CD4-positive, alpha-beta T cell treated with Interleukin-15 for 1 hour (primary cell): ENCODE measurements at places on chromosomes 4 and X.

GRCh38 chr4:7156761-7157488, 35.4 kb upstream of the SORCS2 start:
- DNase-seq, result no peak

- DNase-seq, result no peak
Measured at GRCh38 chrX:64230123-64230970, at the start of gene ASB12. Gene ASB12 (minus strand): TSS chrX:64230607. CDS start chrX:64225650, 4,957 bp downstream.

DNA sequence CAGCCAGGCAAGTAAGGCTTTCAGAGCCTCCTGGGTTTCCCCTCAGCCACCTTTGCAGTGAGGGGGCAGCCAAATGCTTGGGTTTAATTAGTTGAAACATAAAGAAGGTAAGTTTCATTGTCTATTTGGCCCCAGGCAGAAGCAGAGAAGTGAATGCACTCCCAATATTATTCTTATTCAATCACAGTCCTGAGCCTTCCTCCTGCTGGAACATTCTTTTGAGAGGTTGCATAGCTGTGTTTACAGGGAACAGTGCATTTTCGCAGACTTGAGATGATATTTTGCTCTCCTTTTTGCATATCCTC, 13.9 kb downstream of the SLC2A9 start:
- no peak for DNase-seq

DNA sequence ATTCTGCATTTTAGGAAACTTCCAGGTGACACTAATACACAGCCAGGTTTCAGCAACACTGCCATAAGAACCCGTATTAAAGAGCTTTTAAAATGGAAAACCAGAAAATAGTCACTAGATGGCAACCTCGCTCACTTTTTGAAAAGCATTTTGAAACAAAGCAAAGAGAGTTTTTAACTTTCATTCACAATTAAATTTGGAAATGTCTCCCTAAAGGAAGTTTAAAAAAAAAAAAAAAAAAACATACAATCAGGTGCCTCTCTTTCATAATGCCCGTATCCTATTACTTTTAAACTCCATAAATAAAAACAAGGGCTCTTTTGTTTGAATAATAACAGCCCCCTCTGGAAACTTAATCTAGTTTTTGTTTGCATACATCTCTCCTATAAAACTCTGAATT, 20.3 kb downstream of the MEPE start:
- no peak for DNase-seq

DNA sequence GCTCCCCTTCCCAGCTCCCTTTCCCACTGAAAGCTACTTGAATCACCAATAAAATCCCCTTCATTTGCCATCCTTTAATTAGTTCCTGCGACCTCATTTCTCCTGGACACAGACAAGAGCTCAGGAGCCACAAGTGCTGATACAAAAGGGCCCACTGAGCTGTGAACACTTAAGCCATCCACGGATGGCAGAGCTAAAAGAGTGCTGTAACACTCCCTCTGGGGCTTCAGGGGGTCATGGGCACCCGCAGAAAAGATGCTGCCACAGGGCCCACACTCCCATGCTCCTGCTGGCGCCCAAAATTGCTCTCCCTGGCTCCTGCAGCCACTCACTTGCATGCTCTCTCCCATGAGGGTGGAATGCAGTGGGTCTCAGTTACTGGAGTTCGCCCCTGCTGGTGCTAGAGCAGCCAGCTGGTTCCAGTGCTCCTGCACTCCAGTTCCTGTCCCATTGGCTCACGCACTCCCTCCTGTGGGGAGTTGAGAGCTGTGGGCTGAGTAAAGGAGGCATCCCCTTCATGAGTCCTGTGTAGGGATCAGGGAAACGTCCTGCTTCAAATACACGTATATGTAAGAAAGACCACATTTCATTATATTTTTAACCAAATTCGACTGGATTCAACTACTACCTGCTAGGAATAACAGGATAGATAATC, 1291.0 kb downstream of the ARAP2 start:
- no peak for DNase-seq

GRCh38 chrX:47209508-47210238, 8.8 kb upstream of the CDK16 start:
- no peak for DNase-seq

DNA sequence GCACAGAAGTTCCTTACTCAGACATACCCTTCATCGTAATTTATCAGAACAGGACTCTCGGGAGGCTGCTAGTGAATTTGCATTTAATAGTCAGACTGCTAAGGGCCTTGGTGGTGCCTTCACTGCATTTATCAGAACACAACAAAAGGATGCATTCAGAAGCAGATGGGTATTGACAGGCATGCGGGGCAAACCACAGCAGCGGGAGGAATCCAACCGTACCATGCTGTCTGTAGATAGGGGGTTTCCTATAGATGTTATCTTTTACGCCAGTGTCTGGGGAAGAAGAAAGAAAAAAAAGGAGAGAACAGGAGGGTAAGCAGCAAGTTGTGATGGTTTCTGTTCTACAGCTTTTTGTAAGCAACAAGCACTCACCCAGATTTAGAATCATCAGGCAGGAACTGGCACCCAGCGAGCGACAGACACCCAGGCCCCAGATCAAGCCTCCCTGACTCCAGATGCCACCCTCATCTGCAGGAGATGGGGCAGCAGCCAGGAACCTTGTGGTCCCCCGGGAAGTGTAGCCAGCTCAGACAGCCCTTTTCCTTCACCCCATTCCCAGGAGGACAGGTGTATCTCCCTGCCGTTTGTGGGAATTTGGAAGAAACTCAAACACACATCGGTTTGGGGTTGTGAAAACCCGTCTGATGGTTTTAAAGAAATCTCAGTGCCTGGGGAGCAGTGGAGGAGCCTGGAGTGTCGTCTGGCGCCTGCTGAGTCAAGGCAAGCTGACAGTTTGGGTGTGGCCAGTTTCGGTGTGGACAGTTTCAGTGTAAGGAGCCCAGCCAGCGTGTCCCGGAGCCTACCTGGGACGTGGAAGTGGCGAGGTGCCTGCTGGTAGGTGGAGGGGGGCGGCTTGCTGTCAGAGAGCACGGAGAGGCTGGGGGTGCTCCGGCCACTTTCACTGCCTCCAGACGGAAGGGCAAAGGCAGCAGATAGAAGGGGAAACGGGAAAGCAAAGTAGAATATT, 80.0 kb upstream of the AFAP1 start:
- DNase-seq, result no peak

GRCh38 chrX:138859421-138859820, 147.9 kb upstream of the FGF13 start:
- no peak for DNase-seq

DNA sequence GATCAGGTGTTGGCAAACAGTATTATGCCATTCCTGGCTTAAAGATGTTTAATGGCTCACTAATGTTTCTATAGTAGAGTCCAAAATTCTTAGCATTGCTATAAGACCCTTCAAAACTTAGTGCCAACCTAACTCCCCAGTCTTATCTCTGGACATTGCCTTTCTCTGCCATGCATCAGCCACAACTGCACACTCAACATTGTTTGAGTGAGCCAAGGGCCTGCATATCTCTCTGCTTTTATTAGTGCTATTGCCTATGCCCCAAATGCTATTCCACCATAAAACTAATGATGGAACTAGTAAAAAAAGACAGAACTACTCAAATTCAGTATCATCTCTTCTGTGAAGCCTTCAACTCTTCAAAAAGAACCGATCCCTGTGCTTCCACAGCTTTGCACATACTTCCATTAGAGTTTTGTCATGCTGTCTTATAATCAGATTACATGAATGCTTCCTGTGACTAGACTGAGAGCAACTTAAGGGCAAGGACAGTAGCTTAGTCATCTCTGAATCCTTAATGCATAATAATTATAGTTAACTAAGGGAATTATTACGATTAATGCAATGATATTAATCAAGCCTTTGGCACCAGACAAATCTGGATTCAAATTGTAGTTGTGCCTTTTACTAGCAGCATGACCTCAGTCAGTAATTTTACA, 53.7 kb downstream of the CHM start:
- no peak for DNase-seq

DNA sequence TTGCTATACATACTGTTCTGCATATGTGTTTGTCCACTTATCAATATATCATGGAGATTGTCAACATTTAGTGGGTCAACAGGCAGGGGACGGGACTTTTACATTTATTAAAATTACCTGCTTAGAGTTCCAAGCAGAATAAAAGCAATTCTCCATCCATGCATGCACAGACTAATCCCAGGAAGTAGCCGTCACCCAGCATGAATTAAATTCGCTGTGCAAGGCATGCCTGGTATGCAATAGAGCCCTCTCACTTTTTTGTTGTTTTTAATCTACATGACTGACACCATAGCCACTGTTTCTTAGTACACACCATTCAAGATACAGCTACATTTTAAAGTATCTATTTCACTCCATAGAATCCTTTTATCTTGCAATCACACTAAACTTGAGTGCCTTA, 108.9 kb downstream of the USP46 start:
- no peak for DNase-seq

- DNase-seq, result no peak
Measured at GRCh38 chr4:45841791-45842190, 282.1 kb downstream of the GABRG1 start.

GRCh38 chrX:39519566-39520301, 578.0 kb downstream of the BCOR start:
- DNase-seq, result no peak

GRCh38 chrX:108412783-108413182, 25.4 kb downstream of the COL4A6 start:
- no peak for DNase-seq

- no peak for DNase-seq
Measured at GRCh38 chr4:122650148-122650547, 29.3 kb upstream of the IL21 start.

DNA sequence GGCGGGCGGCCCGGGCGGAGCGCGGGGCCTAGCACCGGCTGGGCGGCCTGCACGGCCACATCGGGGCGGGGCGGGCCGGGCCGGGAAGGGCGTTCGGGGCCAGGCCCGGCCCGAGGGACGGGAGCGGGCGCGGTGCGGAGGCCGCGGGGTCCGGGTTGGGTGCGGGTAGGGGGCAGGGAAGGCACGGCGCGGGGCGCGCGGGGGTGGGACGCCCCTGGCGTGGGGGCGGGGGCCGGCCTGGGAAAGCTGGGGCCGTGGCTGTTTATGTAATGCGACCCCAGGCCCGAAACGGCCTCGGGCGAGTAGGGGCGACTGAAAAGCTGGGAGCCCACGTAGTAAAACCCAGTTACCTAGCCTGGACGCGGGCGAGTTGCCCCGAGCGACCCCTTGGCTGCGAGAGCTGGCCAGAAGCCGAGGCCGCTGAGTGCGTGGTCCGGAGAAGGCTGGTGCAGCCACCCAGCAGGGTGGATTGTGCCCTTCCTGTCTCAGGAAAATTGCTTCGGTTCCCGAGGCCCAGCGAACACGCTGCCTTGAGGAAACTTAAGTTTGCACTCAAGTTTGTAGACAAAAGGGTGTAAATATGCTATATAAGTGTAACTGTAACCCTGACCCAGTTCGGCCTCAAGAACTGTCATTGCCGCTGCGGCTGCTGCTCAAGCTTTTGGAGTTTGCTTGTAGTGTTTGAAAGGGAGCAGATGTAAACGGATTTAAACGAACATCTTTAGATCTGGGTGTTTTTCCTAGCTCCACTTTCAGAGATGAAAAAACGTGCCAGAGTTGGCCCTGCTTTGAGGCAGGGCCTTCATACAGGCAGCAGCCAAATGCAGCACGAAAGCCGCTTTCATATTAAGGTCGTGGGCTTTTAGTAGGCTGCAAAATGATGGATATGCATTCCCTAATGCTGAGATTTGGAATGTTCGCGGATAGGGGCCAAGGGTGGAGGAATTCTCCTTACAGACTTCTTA, 674 bp downstream of the SEC24B start:
- DNase-seq, result no peak

- no peak for DNase-seq
Measured at GRCh38 chrX:77935886-77936285, 25.4 kb downstream of the ATP7A start.

GRCh38 chrX:44785652-44786051, 58.2 kb upstream of the DUSP21 start:
- DNase-seq, result no peak

DNA sequence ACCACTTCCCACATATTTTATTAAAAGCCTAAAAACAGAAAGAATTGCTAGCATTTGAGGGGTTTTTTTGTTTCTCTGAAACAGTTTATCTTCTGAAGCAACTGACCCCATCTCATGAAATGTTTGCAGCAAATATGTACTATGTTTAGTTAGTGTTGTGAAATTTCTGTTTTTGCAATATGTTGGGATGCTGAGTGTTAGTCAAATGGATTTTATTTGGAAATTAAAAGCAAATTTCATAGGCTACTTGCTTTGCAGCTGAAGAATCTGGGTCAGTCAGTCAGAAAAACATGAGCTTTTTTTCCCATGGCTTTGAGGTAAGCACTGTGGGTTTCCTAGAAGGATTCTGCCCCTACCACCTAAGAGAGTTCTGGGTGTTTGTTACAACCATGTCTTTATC, 184.9 kb upstream of the DKK2 start:
- no peak for DNase-seq

DNA sequence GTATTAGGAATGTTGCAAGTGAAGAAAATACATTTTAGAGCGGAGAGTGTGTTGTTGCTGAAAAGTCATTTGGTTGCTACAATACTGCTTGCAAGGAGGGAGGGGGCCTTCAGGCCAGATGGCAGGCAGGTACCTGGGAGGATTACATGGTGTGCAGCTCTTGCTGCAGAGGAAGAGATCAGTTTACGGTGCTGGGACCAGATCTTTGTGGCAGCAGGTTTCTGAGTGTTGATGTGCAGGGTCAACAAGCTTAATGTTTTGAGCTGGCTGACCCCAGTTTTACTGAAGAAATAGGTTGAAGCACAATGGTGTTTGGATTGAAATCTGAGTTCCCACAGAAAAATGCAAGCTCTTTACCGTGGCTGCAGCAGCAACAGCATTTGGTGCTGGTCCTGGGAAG, 96.4 kb upstream of the DDIT4L start:
- no peak for DNase-seq

- DNase-seq, result no peak
Measured at GRCh38 chrX:39614680-39614998, 483.1 kb downstream of the BCOR start.

DNA sequence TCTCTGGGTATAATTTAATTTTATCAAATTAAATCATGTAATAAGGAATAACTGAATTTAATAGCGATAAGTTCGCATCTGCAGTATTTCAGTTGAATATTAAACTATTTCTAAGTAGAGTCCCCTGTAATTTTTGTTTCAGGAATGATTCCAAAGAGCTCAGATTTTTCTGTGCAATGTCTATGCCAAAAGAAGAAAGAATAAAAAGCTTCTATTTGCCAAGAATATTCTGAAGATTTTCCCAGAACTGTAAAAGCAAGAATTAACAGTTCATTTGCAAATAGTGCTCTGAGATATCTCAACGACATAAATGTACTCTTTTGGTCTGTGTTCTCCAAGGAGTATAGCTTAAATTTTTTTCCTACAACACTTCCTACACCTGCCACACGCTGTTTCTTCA, 1242.8 kb upstream of the DIAPH2 start:
- DNase-seq, result no peak

DNA sequence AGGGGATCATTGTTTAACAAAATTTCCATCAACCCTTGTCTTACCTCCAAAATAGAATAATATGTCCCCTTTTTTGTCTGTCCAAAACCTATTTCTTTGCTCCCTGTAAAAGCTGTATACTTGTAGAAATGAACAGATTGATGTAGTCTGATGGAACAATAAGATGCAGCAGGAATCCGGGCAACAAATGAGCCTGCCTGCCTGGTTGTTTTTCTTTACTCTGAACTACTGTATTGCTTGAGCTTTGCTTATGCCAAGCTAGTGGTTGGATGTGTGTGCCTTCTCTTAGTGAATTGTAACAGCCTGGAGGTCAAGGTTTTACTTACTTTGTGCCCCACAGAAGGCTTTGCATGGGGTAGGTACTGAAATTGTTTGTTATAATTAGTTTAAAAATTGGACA, 116.2 kb upstream of the TLL1 start:
- DNase-seq, result no peak
